ENCODE measurements at places on chromosomes 11 and 22.

GRCh38 chr11:1049431-1049891 is 12.9 kb upstream of the MUC6 start:
- no peak for DNase-seq

DNA sequence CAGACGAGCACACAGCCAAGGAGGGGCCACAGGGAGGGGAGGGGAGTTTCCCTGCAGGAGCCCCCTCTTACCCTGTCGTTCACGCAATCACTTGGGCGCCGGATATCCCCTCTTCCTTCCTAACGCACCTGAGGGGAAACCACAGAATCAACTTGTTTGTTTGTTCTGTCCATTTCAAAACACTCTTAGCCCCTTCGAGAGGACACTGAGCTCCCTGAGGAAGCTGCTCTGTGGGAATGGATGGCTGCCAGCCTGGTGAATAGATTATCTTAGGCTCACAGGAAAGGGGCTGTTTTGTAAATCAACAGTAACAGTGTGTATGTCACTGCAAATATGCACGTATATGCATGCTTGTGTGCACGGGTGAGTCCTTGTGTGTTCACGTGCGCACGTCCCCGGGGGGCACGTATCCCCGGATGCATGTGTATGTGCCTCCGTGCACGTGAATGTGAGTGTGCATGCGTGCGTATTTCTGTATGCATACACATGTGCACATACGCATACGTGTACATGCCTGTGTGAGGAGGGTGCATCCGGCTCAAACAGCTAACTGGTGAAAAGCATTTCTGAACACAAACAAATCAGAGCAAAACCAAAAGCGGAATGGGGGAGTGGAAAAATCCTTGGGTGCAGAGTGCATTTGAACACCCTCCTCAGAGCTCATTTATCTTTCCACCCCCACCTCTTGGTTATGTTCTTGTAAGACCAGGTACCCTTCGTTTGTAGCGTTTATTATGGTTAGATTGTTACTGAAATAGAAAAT is 7.2 kb downstream of the ARSA start:
- DNase-seq, result peak; percentile 78

GRCh38 chr11:120147950-120148270 is 10.0 kb upstream of the TRIM29 start:
- DNase-seq, result no peak

DNA sequence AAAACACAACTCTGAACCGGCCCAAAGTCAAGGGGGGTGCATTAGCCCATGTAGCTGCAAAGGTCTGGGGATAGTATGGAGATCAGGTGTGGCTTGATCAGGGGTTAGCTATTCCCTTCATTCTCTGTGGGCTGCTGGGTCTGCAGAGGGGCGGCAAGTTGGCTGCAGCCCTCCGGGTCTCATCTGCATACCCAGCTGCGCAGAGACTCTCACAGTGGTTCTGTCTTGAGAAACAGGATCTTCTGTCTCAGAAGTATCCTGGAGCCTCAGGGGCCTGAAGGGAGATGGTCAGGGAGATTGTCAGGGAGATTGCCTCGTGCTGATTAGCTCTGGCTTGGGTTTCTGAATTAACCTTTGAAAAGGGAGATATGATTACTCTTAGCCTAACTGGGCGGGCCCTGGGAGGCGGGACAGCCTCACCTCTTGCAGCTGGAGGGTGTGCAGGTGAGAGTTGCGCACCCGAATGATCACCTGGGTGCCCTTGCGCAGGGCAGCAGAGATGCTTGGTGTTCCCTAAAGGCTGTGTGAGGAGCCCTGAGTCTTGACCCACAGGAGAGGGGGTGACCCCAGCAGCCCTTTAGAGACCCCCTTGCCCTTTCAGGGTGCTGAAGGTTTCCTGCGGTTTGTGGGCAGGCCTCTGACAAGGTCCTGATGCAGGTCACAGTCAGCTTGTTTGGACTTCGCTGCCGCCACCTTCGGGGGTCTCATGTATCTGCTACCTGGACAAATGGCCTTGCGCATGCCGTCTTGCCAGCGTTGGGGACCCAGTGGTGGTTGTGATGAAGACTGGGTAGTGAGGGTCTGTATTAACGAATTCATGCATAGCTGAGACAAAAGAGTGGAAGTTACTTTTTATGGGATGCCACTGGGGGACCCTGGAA is 7.3 kb downstream of the ARHGAP8 start:
- no peak for DNase-seq

GRCh38 chr11:123472236-123472935 is 42.3 kb downstream of the GRAMD1B start:
- DNase-seq, result no peak

- DNase-seq, result no peak
Observed at GRCh38 chr22:20439928-20440575, 2.4 kb upstream of the SCARF2 start.

DNA sequence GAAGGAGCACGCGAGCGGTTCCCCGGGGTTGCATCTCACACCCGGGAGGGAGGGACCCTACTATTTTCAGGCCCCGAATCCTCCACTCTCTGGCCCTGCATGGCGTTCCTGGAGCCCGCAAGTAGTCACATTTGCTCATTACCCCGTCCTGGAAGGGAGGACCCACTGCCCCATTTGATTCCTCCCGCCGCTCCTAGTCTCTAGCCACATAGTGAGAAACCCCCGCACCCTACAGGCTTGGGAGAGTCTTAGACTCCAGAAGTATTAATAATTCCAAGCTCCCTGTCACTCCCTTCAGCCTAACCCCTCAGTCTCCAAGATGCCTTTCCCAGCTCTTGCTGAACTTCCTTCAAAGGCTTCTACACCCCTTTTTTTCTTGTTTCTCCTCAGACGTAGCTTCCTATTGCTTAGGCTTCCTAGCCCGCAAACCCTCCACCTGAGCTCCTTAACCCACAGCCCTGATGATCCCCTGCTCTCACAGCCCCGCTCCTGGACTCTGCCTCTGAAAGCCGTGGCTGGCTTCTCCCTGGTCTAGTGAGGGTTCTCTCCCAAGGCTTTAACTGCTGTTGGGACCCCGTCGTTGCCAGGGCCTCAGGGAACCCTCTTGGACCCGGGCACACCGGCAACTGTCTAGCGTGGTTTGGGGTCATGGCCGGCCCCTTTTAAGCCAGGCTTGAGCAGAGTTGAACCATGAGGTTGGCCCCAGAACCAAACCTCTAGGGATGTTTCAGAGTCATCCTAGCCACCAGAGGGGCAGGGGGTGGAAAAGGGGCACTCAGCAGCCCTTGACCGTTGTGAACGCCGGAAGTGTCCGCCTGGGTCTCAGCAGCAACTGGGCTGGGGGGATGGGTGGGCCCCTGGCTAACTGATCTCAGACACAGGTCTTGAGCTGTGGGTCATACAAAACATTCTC is 862 bp downstream of the GGA1 start:
- no peak for DNase-seq

DNA sequence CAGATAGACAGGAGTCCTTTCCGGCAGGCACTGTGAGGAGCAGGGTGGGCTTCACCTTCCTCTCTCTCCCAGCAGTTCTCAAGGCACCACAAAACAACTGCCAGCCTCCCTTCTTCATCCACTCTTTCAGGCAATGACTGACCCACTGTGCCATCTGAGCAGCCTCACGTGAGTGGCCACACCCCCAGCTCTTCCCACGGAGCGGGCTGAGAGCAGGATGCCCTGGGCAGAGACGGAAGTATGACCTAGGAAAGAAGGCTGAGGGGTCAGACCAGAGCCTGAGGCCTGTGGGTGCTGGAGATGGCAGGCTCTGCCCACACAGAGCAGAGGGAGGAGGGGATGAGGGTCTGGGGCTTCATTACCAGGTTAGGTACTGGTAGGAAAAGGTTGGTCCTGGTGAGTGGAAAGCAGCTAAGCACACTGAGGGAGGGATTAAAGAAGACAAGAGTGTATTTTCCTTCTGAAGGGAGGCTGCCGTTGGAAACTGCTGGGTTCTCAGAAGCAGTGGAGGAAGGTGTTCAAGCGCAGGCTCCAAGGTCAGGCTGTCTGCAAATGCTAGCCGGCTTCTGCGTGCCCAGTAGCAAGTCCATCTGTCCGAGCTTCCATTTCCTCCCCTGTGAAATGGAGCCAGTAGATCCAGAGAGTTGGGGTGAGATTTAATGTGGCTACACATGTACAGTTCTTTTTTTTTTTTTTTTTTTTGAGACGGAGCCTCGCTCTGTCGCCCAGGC is 4.6 kb downstream of the NLRP6 start:
- no peak for DNase-seq

DNA sequence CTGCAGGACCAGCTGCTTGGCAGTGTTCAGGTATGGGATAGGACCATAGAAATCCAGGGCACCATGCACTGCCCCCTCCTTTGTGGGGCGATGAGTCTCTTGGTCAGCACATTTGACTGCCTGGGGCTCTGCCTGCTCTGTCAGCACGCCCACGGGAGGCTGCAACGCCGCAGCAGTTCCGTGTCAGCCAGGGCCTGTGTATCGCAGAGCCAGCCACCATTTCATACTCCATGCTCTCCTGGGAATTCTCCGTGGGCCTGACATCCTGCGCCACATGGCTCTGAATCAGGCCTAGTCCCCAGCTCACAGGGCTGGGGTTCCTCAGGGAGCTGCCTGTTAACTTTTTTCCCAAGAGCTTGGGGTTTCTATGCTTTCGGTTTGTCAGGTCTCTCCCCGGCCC is 16.9 kb upstream of the RELT start:
- no peak for DNase-seq

GRCh38 chr11:9049959-9050358 is 41.4 kb downstream of the SCUBE2 start:
- no peak for DNase-seq

GRCh38 chr11:61732705-61733104 is 19.7 kb upstream of the MYRF start:
- no peak for DNase-seq

- DNase-seq, result no peak
Observed at GRCh38 chr22:40621309-40622151, 15.0 kb downstream of the MRTFA start.

GRCh38 chr11:49377978-49378377 is 169.6 kb upstream of the FOLH1 start:
- no peak for DNase-seq

- no peak for DNase-seq
Observed at GRCh38 chr11:86341382-86341781, 33.3 kb upstream of the CCDC81 start.

DNA sequence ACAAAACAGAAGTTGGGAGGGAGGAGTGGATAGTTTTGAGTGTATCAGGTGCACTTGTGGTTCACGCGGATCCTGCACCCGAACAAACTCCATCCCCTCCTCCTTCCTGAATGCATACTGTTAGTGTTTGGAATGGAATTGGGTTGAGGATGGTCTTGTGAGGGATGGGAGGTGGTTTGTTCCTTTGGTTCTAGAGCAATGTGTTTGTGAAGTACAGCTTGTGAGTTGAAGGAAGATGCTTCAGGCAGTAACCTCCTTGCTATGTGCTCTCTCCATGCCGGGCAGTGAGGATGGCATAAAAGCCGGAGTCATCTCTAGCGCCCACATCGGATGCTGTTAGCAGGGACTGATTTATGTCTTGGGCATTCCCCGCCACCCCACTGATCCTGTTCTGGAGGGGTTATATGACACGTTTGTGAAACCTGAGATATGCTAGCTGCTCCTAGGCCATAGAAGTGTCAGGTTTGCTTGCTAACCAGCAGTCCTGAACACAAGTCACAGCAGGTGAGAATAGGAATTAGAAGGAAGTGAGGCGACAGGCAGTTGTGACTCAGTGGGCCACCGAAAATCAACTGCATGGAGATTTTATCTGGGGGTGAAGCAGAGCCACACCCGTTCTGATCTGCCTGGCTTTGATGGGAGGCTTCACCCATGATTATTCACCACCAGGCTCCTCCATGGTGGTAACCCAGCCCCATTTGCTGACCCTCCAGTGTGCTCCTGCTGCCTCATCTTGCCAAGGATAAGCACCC is 2.2 kb downstream of the BCR start:
- no peak for DNase-seq

GRCh38 chr22:48299801-48300200 is 1527.9 kb downstream of the BRD1 start:
- DNase-seq, result no peak

- DNase-seq, result no peak
Observed at GRCh38 chr22:50058906-50059880, 1.1 kb upstream of the TTLL8 start.

DNA sequence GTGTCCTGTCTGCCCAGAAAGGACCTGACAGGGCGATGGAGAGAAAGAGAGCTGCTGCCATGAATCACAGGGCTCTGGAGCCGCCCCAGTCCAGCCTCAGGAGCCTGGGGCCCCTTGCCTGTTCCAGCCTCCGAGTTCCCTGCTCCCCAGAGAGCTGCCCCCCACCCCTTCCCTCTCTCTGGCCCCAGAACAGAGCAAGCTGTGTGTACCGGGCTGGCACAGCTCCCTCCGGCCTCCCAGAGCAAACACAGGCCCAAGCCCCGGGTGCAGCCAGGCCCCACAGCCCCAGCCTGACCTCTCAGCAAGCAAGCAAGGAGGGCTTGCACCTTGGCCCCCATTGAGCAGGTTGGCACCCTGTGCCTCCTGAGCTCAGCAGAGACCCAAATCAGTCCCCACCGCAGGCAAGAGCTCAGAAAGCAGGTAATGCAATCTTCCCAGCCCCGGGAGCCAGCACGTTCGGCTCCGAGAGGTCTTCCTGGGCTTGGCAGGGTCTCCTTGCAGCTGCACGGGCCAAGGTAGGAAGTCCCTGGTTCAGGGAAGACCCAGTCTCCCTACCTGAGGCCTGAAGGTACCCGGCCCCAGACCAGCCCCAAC is 1.4 kb downstream of the PACSIN3 start:
- peak; percentile 90 for DNase-seq

DNA sequence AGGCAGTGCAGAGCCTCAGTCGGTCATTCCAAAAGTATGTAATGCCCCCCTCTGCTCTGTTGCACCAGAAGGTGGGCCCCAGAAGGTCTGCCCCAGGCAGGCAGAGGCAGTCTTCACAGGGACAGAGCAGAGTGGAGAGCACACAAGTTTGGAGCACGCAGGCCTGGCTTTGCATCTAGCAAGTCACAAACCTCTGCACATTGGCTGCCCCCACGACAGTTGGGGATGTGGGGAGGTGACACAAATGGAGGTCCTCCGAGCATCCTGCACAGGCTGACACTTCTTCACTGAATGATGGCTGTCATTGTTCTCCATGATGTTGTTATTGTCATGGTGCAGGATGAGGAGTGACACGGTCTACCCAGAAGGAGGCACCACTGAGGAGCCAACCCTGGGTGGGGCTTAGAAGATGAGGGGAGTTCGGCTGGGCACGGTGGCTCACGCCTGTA is 11.9 kb downstream of the TOM1 start:
- no peak for DNase-seq

GRCh38 chr11:32231909-32232493 is 141.1 kb downstream of the RCN1 start:
- DNase-seq, result no peak

- no peak for DNase-seq
Observed at GRCh38 chr22:31344578-31345330, 1.4 kb downstream of the PATZ1 start.

DNA sequence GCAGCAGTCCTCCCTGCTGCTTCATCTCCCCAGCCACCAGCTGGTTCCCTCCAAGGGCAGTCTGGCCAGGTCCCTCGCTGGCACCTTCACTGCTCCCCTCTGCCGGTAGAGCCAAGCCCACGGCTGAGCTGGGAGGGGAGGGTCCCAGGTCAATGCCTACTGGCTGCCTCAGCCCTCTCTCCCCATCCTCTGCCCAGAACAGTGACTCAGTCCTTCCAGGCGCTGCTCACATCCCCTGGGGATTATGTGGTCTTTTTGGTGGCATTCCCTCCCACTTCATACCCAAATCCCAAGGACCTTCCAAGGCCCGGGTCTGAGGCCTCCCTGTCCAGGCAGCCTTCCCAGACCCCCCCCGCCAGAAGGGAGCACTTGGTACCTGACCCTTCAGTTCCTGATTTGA is 44.9 kb downstream of the WNT7B start:
- no peak for DNase-seq
